ENCODE measurements at places on chromosomes 6 and 20. TPM values are rescaled to one million over a fixed set of nuclear protein-coding genes. Genes with fewer than 3 reads are reported as not detected.

Gene SPATA25
- total RNA-seq, result not detected

Gene SDCBP2
- 5.6 TPM for total RNA-seq

Gene ELOVL4
- 2.4 TPM for total RNA-seq

Gene ZNF311
- 0.27 TPM for total RNA-seq

Gene SNAI1
- total RNA-seq, result 11.3 TPM

Gene TSPO2
- total RNA-seq, result not detected

Gene BHLHE23
- not detected for total RNA-seq

Gene HDGFL1
- total RNA-seq, result not detected
